ENCODE measurements at places on chromosomes 11 and 22.
A peak's percentile ranks its signal among the peaks of the same experiment; 100 is the strongest.

- no peak for DNase-seq
These were observed 86.6 kb upstream of the ARHGAP32 start for GRCh38 chr11:129278586-129279319.

DNA sequence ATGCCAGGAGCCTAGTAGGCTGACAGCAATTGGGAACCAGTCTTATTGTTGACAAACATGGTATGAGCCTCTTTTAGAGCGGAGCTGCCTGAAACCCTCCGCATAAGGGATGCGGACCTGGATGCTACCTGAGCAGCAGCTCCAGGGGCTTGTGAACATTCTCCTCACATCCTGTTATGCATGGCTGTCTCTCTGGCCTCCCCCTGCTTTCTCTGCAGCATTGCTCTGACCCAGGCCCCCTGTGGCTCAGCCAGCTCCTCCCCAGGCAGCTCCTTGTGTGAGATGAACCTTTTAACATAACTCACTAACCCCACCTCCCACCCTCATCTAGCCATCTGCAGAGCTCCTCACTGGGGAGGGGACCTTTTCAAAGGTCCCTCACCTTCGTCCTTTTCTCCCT lies 6.0 kb downstream of the BMAL1 start:
- DNase-seq: no peak

- no peak for DNase-seq
These were observed 50.0 kb upstream of the CHST1 start for GRCh38 chr11:45715418-45715817.

- DNase-seq: no peak
These were observed 4.8 kb downstream of the DDX10 start for GRCh38 chr11:108669711-108670110.

DNA sequence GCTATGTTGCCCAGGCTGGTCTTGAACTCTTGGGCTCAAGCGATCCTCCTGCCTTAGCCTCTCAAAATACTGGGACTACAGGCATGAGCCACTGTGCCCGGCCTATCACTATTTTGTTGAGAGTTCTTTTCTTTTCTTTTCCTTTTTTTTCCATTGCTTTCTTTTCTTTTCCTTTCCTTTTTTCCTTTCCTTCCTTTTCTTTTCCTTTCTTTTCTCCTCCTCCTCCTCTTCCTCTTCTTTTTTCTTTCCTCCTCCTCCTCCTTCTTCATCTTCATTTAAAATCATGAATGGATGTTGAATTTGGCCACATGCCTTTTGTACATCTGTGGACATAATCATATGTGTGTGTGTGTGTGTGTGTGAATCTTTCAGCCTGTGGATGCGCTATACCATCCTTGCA lies 25.7 kb upstream of the PRAME start:
- no peak for DNase-seq

DNA sequence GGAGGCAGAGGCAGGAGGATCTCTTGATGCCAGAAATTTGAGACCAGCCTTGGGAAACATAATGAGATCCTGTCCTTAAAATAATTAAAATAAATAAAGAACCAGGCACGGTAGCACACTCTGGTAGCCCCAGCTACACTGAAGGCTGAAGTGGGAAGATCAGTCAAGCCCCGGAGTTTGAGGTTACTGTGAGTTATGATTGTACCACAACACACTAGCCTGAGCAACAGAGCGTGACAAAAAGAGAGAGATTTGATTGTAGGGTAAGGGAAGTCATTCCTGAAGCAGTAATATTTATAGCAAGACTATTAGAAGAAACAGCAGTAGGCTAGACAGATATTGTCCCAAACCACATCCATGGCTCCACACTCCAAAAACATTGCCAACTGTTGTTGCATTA lies 1408.4 kb upstream of the TENM4 start:
- DNase-seq: no peak

DNA sequence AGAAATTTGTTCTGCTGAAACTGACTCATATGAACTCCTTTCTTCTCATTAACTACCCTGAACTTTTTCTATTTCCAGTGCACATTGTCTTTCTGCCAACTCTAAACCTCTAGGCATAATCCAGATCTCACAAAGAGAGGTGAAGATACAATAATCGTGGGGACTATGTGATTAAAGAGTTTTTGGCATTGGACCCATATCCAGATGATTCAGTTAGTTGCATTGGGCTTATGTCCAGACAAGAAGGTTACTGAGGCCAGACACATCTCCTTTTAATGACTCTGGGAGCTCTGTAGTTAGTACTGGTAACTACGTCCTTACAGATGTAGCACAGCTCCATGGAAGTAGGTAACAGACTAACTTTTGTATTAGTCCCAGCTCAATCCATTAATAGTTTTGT lies 273.0 kb downstream of the CASP12 start:
- peak; percentile 56 for DNase-seq

DNA sequence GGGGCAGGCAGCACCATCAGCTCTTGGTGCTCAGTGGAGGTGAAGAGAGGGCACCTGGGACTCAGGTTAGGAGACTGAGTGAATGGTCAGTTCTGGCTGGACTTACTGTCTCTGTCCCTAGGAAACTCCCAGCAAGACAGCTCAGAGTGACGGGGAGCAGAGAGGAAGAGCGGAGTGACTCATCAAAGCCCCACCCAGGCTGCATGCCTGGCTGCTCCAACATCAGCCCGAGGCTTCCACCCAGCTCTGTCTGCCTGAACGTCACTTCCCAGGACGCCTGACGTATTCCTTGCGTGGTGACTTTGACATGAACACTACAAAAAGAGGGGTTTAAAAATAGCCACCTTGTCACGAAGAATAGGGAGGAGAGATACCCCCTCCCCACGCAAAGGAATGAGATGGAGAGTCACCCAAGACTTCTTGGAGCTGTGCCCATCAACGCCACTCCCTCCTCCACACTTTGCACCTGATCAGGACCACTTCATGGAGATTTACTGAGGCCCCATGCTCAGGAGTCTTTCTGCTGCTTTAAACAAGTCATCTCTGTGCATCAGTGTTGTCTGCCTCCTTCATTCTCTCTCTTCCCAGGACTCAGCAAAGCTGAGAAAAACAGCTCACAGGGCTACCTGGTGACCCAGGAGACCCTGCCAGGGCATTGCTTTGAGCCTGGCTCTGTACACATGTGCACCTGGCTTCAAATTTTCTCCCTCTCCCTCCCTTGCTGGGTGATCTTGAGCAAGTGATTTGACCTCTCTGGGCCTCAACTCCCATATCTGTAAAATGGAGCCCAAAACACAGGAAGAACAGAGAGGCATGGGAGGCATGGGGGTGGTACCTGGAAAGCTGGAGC lies 83.1 kb downstream of the MN1 start:
- peak; percentile 37 for DNase-seq
